Activated T-cell treated with anti-CD3 and anti-CD28 coated beads, Interleukin-2, amount 50 U/mL, for 72 hours (primary cell): ENCODE measurements at places on chromosomes 1 and 21.
A peak's percentile ranks its signal among the peaks of the same experiment; 100 is the strongest.

GRCh38 chr1:42181687-42182086 is 17.1 kb upstream of the GUCA2A start:
- DNase-seq = no peak

DNA sequence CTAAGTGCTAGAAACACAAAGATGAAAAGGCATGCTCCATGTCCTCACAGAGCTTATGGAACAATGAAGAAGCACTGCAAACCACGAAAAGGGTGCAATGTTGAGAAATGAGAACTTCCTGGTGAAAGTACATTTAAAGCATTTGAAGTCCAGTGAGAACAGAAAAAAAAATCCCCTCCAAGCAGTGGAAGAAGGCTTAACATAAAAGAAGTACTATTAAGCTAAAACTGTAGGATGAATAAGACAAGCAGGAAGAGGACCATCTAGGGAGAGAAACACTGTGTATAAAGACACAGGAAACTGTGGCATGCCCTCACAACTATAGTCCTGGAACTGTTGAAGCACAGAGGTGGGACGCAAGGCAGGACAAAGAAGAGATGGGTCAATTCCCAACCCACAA is 10.0 kb downstream of the TP53BP2 start:
- no peak for DNase-seq

- no peak for DNase-seq
Measured at GRCh38 chr1:97870589-97870988, 50.2 kb downstream of the DPYD start.

- DNase-seq = no peak
Measured at GRCh38 chr21:45486443-45487160, 55.6 kb downstream of the SLC19A1 start.

DNA sequence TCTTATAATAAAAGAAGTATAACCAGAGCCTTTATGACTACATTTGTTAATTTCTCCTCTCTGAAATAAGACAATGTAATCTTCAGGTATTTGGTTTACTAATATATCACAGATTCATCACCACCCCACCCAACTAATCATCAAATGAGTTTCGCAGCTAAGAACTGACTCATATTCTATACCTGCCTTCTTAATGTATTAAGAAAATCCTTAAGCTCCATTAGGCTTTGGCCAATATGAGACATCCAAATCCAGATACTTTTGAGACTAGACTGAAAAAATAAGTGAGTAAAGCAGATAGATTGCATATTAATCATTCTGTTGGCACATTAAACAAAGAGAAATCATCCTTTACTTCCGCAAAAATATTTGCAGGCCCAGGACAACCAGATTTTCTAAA is 18.7 kb upstream of the FMO2 start:
- DNase-seq = no peak

GRCh38 chr21:36149788-36150711 is 6.6 kb upstream of the DOP1B start:
- no peak for DNase-seq

DNA sequence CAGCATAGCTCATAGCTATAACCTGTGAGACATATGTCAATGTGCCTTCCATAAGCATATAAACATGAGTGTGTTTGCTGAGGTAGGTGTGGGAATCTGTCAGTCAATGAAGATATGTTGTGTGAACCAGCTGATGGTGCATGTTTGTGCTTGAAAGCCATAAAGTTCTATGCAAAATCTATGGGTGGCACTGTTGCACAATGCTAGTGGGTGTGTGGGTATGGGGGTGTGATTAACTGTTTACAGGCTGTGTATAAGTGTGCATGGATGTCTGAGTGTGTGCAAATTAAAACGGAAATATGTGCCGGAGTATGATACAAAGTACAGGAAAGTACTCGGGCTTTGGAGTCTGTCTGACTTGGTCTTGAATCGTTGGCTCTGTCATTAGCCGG is 1.0 kb upstream of the ATP2B4 start:
- DNase-seq = peak; percentile 62

- peak; percentile 98 for DNase-seq
Measured at GRCh38 chr1:162561037-162561615, 396 bp upstream of the UAP1 start.

GRCh38 chr1:200628223-200628881 is 7.8 kb upstream of the KIF14 start:
- peak; percentile 46 for DNase-seq

- no peak for DNase-seq
Measured at GRCh38 chr1:39842836-39843235, 40.5 kb downstream of the TRIT1 start.

- no peak for DNase-seq
Measured at GRCh38 chr1:30345491-30346130, 377.8 kb downstream of the MATN1 start.

GRCh38 chr1:165849353-165850133 is 22.1 kb downstream of the UCK2 start:
- no peak for DNase-seq

DNA sequence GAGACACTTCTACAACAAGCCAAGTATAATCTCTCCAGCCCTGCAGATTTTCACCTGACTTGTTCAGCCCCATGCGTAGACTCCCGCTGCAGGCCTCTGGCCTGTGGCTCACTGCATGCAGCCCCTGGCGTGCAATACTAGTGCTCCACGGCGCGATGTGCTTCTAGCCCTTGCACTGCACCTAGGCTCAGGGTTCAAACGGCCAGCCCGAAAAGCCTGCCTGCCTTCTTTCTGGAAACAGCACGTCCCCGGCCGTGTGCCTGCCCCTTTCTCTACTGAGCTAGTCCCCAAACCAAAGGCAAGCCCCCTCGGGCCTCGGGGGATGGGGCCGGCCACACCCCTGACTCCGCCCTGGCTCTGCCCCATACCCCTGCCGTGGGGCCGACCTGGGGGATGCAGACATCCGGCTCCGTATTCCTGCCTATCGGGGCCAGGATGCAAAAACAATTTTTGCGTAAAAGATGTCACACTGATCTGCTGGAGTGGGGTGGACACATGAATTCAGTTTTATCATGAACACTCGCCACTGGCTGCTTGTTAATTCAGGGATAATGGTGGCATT is 26.3 kb upstream of the TRAPPC10 start:
- DNase-seq = no peak

GRCh38 chr1:36463463-36463802 is 751 bp downstream of the MRPS15 start:
- no peak for DNase-seq

DNA sequence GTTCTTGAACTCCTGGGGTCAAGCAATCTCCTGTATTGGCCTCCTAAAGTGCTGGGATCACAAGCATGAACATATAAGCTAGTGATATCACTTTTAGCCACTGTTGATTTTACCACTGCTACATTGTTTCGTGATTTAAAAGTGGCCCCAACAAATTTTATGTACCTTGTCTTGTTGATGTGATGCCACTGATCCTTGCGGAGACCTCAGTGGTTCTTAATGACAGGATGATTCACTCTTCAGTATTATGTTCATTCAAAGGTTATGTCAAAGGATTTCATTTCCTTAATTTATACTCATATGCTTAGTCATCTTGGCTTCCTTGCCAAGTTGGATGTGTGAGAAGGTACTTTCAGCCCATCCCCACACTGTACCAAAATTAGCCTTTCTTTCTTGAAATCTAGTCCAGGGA is 12.1 kb downstream of the PRKACB start:
- no peak for DNase-seq

DNA sequence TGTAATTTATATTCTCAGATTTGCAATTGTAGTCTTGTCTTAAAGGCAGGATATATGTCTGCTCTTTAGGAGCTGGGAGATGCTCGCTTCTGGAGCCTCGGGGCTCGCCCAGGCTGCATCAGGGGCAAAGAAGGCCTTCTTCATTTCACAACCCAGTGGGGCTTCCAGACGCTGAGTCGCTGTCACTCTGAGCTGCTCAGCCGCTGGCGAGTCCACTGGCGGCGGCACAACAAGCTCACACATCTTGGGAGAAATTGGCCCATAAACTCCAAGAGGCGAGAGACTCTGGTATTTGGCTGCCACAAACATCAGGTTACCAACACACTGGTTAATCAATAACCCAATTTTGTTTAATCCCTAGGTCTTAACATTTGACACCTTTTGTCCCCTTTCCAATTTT is 216.6 kb downstream of the ATG4C start:
- no peak for DNase-seq

DNA sequence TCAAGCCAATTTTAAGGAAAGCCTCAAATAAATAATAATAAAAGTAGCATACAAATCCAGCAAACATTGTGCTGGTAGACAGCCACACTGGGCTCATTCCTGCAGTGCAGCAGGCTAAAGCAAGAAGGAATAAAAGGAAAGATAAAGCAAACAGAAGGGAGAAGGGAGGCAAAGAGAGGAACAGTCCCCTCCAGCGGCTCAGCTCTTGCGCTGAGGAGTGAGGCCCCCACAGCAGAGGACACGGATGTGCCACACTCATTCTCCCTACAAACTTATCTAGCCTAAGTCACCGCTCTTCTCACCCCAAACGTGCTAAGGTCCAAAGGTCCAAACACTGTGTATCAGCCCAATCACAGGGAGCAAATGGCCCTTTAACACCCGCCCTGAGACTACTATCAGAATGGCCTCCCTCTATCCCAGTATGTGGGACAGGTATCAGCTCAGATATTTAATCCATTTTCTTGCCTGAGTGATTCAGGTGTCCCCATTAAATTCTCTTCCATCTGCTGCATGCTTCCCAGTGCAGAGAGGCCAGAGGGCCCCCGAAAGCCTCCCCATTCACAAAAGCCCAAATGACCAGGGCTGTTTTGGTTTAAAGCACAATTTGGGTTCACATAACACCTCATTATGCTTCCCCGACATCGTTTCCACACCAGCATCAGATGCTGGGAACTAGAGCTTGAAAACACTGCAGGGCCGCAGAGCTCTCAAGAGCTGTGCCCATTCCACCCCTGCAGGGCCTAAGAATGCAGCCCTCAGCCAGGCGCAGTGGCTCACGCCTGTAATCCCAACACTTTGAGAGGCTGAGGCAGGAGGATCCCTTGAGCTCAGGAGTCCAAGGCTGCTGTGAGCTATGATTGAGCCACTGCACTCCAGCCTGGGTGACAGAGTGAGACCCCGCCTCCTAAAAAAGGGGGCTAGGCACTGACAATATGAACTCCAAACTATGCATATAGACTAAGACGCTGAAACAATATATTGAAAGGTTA is 17.8 kb downstream of the CAPZB start:
- DNase-seq = no peak

GRCh38 chr1:37560401-37561132 is 3.8 kb downstream of the DNALI1 start:
- DNase-seq = no peak

DNA sequence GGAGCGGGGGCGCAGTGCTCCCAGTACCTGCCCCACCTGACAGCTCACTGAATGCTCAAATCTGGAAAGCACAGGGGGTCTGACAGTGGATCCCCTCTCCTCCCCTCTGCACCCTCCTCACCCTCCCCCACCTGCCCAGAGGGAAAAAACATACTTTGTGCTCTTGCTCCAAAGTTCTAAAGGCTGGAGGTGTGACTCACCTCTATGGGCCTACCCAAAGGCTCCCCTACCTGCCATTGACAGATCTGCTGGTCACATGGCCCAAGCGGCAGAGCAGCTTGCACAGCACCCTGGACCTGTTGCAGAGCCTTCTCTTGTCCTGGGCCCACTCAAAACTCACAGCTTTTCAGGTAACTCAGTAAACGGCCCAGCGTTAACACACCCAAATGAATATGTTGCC is 55.7 kb downstream of the ADSS2 start:
- DNase-seq = no peak

DNA sequence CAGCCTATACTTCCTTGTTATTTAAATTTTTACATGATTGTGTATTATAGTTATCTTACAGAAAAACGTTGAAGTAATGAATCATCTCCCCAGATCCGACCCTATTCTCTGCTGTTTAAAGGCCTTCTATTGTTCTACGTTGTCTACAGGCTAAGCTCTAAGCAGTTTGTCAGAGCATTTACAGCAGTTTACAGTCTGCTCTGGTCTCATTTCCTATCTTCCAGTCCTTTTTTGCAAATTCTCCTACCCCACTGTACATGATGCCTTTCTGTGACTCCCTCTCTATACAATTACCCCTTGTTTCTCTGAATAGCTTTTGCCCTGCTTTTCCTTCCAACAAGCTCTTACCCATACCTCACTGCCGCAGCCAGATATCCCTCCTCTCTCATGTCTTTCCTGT is 319.2 kb upstream of the FMN2 start:
- DNase-seq = no peak

GRCh38 chr1:7322283-7322785 is 448.8 kb upstream of the VAMP3 start:
- no peak for DNase-seq

GRCh38 chr1:32073299-32074229 is 825 bp downstream of the TMEM39B start:
- no peak for DNase-seq

GRCh38 chr1:81505831-81506230 is 294.9 kb upstream of the ADGRL2 start:
- DNase-seq = no peak

- DNase-seq = peak; percentile 17
Measured at GRCh38 chr1:1954831-1955441, 35.9 kb upstream of the TMEM52 start.

DNA sequence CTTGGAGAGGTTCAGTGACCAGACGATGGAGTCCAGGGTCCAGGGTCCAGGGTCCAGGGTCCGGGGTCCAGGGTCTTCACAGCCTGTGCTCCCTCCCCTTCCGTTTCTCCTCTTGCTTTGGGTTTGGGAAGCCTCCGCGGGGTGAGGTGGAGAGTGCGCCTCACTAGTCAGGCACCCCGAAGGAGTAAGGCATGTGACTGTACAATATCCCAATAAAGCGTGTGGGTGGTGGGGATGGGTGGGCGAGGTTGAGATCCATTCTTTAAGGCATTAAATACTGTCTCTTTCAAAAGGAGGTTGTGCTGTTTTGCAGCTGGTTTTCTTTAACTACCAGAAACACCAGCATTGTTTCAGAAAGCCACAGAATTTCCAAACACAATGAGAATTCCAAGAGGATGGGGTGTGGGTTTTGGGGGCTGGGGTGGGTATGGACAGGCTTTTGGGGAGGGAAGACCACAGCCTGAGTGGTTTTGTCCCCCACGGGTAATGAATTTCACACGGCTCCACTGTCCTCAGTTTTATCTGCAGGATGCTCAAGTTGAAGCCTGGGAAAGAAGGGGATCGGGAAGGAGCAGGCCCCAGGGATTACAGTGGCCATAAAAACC is 65.7 kb downstream of the KIF26B start:
- DNase-seq = no peak

DNA sequence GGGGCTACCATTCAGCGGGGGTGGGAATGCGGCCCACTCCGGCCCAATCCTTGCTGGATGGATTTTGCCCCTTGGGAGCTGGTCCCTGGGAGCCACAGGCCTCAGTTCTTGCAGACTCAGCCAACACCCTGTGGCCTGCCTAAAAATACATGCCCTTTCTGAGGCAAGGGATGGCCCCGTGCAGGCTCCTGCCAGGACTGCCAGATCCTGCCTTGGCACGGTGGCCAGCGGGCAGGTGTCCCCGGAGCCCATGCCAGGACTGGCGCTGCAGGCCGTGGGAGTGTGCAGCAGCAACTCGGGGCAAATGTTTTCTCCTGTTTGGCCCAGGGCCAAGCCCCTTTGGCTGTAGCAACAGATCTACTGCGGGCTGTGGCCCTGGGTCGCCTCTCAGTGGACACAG is 1.6 kb upstream of the PANK4 start:
- DNase-seq = no peak

GRCh38 chr1:85617633-85618100 is 37.1 kb downstream of the CCN1 start:
- no peak for DNase-seq
